ENCODE measurements at places on chromosomes 2 and 18.
A peak's percentile ranks its signal among the peaks of the same experiment; 100 is the strongest.

DNA sequence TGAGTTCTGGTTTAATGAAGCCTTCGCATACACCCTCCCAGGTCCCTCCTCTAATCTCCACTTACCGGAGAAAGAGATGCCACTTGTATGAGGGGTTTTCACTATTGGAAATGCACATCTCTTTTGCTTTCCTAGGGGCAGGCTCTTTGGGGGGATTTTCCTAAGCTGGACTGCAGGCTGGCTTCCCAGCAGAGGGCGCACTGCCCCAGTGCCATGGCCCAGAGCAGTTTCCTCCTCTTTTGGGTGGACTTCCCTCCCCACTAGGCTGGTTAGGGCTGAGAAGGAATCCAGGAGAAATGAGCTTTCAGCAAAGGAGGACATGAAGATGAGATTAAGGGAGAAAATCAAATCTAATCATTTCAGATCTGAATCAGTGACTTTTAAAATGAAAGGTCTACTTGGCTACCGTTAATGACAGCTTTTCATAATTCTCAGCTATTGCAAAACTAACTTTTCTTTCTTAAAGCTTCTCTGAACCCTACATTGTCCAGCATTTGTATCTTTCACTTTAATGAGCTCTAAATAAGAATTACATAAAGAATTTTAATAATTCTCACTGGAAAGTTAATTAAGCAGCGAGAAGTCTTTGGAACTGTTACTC, 784.1 kb upstream of the FANCL start:
- peak; percentile 2 for DNase-seq

- DNase-seq = no peak
Measured at GRCh38 chr2:75284345-75284744, 85.0 kb upstream of the TACR1 start.

DNA sequence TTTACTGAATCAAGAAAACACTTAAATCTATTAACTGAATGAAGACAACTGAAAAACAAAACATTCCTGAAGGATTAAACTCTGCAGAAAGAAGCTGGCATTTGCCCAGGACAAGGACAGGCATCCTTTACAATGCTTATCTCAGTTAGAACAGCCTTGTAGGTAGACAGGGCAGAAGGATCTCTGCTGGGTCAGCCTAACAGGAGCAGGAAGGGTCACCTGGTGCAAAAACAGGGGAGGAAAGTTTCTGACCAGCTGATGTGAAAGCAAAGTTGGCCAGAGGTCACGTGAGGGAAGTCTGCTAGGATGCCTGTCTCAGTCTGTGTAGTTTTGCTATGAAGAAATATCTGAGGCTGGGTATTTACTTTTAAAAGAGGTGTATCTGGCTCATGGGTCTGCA, 348.6 kb downstream of the ANAPC1 start:
- no peak for DNase-seq

GRCh38 chr2:25310709-25310964, 31.1 kb downstream of the DNMT3A start:
- no peak for DNase-seq

DNA sequence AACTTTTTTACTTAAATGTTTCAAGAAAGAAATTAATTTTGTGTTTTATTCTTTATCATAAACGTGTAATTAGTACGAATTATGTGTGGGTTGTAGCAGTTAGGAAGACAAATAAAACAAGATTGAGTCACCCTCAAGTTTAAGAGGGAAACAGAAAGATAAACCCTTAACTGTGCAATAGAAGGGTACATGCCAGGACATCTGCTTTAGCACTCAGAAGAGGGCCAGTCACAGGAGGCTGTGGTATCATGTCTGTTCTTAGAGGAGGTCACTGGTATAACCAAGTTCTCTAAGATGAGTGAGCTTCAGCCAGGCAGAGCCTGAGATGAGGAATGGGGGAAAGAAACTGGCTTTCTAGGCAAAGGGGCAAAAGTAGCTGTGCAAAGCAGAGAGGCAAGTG, 42.4 kb upstream of the GRHL1 start:
- no peak for DNase-seq

GRCh38 chr2:10324095-10324832, 21.6 kb downstream of the HPCAL1 start:
- DNase-seq = no peak

- no peak for DNase-seq
Measured at GRCh38 chr2:205245652-205246051, 436.6 kb upstream of the NRP2 start.

GRCh38 chr2:145235312-145235711, 715.4 kb upstream of the ZEB2 start:
- DNase-seq = no peak

- no peak for DNase-seq
Measured at GRCh38 chr2:152405206-152406118, 70.5 kb downstream of the FMNL2 start.

DNA sequence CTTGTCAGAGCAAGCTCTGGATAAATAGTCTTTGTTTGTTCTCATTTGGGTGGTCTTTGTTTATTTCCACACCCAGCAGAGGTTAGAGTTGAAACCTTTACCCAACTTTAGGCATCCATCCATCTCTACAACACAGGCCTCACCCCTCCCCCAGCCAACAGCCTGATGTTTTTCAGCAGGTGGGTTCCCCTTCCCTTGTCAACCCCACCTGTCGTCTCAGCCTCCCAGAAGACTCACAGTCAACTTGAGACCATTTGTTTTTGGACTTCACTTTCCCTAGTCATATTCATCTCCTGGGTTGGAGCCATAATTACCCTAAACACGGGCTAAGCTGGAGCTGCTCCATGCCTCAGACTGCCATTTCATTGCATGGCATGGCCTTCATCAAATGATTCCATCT, 31.7 kb upstream of the IL36G start:
- no peak for DNase-seq

DNA sequence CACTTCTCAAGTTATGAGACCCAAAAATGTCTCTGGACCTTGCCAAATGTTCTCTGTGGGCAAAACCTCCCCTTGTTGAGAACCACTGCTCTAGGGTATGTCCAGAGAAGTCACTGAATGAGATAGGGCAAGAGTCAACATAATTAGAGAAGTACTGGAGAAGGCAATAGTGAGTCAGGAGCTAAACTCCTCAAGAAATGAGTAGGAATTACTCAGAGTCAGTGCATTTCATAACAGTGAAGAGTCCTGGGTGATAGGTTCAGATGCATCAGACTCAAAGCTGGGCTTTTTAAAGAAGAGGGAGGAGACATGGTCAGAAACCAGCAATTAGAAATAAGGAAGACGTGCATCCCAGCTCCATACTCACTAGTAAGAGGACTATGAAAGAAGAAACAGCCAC, 38.6 kb upstream of the IHH start:
- no peak for DNase-seq

- DNase-seq = no peak
Measured at GRCh38 chr18:5963267-5963666, 67.9 kb upstream of the TMEM200C start.

DNA sequence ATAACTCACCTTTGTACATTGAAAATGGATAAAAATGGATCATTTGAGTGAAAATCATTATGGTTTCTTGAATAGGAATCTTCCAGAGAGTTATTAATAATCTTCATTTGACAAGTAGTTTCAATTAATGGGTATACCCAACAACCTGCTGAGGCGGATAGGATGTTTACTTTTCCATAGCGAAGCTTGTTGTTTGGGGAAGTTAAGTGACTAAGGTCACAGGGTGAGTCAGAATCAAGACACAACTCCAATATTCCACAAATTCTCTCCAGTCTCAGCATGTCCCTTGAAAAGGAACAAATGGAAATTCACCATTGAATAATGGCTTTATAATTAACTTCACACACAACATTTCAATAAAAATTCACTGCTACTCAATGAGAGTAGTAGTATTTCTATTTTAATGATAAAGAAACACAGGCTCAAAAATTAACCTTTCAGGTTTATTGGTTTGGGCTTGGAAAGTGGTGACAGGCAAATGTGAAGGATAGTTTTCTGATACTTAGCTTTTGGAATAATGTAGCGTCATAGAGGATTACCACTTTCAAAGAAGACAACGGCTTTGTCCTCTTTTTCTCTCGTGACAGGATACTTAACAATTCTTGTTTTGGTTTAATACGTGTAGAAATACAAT, 211.3 kb downstream of the GPD2 start:
- no peak for DNase-seq

GRCh38 chr2:58497168-58497567, 256.0 kb upstream of the FANCL start:
- no peak for DNase-seq

GRCh38 chr2:120892967-120893667, 157.4 kb downstream of the GLI2 start:
- DNase-seq = no peak

DNA sequence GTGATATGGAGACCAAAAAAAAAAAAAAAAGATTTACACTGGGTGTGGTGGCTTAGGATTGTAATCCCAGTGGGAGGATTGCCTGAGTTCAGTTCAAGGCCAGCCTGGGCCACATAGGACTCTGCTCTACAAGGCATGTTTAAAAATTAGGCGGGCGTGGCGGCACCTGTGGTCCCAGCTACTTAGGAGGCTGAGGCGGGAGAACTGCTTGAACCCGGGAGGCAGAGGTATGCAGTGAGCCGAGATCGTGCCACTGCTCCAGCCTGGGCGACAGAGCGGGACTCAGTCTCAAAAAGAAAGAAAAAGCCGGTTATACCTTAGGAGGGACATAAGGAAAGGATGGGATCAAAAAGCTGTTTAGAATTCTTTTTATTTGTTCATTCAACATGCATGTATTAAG, 707 bp upstream of the SPDYA start:
- no peak for DNase-seq

- no peak for DNase-seq
Measured at GRCh38 chr18:23159344-23159743, 24.1 kb downstream of the CABLES1 start.

- no peak for DNase-seq
Measured at GRCh38 chr18:57738078-57738477, 65.0 kb downstream of the ATP8B1 start.

DNA sequence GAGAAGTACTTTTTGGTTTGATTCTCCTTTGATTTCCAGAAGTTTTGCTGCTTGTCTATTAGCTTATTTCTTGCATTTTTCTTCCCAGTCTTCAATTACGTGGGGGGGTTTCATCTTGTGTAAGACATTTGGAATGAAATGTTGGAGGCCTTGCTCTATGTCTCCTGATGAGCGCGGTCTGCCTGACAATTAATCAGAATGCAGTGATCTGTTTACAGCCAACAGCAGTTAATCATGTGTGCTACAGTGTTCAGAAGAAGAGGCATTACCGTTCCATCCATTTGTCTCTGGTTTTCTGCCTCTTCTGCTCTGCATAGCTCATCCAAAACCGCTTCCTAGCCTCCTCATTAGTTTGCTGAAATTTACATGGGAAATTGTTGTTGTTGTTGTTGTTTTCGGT, 134.4 kb upstream of the ST6GAL2 start:
- no peak for DNase-seq

DNA sequence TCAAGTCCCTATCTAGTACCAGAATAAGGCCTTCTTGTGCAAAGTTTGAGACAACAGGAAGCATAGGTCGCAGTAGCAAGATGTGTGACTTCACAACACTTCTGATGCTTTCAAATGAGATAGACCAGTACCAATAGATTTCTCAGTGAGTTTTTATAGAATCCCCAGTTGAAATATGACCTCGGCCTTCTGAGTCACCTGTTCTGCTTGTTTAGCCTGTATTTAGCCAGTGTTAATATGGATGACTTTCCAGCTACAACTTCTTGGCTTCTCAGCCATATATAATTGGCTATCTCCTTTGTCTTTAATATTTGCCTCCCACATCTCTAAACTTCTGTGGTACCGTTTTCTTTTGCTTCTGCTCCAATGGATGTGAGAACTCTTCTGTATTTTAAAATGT, 113.8 kb downstream of the KYNU start:
- DNase-seq = no peak
